ENCODE measurements at places on chromosomes 2 and 18.

GRCh38 chr2:23566241-23567142 lies 181.5 kb downstream of the KLHL29 start:
- DNase-seq = no peak

GRCh38 chr2:19195661-19196060 lies 162.8 kb downstream of the OSR1 start:
- peak; percentile 60 for DNase-seq

GRCh38 chr18:22436136-22436535 lies 18.4 kb upstream of the CTAGE1 start:
- no peak for DNase-seq

DNA sequence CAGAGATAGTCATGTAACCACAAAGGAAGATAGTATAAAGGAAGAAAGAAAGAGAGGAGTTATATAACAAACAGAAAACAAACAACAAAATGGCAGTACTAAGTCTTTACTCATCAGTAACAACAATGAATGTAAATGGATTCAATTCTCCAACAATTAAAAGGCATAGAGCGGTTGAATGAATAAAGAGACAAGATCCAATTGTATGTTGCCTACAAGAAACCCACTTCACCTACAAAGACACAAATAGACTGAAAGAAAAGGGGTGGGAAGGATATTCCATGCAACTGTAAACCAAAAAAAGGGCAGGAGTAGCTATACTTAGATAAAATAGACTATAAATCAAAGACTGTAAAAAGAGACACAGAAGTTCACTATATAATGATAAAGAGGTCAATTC lies 157.3 kb upstream of the CREB1 start:
- no peak for DNase-seq

DNA sequence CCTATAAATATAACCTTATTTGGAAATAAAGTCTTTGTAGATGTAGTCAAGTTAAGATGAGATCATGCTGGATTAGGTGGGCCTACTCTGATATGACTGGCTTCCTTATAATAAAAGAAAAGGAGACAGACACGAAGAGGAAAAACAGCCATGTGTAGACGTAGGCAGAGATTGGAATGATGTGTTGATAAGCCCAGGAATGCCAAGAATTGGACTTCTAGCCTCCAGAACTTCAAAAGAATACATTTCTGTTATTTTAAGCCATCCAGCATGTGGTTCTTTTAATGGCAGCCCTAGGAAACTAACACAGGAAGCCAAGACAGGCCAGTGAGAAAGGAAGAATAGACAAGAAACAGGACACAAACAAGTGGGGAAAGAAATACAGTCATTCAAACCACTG lies 68.6 kb downstream of the NYAP2 start:
- peak; percentile 5 for DNase-seq

All from fibroblast of upper back skin (primary cell).